ENCODE measurements at places on chromosomes 4 and X.

DNA sequence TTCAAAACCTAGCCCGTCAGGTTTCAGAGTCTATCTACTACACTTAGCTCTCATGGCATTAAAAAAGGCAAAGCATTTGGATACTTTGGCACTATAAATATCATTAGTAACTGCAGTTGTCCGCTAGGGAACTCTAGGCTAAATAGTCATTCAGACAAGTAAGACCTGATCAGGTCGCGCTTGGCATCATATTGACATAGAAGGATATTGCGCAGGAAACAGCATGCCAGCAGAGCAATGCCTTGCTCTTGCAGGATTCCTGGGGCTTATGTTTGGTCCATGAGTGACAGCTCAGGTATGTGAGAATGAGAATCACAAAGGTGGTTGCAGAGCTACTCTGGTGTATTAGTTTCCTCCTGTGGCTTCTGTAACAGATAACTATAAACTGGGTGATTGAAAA is 62.7 kb downstream of the KDM6A start:
- no peak for DNase-seq

DNA sequence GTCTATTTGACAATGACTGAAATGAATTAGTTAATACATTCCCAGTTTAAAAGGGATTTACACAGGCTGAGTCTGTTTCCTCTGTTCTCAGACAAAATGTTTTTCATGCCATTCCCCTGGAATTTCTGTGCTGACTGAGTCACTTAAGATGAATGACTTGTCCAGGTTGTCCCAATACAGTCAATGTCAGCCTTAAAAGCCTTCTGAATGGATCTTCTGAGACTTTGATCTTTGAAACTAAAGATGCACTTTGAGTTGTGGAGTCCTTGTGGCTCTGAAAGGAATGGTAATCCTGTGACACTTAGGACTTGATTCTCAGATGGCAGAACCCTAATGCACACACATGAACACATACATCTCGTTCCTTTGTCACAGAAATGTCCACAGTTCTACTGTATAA is 622.2 kb upstream of the GRID2 start:
- DNase-seq, result no peak

DNA sequence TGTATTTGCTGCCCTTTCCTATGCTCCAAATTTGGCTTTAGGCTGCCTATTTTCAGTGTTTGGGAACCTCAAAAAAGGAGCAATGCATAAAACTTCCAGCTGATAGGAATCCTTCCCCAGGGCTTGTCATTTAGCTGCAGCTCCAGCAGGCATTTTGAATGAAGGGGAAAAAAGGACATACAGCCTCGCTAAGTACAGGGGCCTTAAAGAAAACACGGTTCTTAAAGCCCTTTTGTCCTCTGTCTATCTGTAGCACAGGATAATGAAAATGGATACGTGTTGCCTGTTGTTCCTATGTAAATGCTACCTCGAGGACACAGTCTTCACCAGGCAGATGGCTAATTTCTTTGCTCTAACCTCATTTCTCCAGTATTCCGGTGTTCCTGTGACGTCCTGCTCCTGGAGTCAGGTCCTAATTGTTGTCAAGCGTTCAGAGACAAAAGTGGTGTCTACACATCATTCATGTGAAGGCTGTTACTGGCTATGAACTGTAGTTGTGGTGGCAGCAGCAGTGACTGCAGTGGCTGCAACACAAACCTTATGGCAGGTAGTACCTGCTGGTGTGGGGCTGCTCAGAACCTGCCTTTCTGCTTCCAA is 117.4 kb downstream of the MGST2 start:
- DNase-seq, result no peak

DNA sequence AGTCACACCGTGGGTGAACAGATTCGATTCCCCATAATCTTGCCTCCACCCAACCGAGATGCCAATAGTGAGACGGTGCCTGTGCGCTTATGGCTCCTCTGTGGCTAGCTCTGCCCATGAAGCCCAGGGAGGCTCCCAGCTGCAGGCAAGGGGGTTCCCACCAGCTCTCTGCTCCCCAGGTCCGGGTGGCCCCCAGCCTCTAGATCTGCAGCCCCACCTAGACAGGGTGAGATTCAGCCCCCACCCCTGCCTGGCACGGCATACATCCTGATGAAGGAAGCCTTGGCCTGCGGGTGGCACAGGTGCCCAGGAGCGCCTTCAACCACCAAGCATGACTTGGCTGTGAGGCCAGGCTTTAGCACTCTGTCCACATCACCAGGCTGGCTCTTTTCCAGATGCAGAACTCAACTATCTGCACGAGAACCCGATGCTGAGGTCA is 40.6 kb downstream of the WDR1 start:
- no peak for DNase-seq

All from skin of body (tissue), 3 donors.